ENCODE measurements at places on chromosomes 3 and 15.

GRCh38 chr3:21942328-21942727 is 191.3 kb upstream of the ZNF385D start:
- DNase-seq = no peak

DNA sequence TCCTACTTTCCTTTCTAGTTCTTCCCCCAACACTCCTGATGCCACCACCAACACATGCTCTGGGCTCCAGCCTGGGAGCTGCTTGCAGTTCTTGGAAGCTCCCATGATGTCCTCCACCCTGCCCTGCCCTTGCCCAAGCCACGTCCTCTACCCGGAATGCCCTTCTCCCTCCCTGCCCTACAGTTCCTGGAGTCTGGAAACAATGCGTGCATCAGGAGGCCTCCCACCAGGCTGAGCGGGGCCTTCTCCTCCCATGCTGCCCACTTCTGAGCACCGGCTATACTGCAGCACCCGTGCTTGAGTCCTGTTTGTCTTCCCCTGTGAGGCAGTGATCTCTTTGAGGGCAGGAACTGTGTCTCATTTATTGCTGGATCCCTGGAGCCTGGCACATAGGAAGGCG is 44.6 kb downstream of the DGKG start:
- DNase-seq = no peak

DNA sequence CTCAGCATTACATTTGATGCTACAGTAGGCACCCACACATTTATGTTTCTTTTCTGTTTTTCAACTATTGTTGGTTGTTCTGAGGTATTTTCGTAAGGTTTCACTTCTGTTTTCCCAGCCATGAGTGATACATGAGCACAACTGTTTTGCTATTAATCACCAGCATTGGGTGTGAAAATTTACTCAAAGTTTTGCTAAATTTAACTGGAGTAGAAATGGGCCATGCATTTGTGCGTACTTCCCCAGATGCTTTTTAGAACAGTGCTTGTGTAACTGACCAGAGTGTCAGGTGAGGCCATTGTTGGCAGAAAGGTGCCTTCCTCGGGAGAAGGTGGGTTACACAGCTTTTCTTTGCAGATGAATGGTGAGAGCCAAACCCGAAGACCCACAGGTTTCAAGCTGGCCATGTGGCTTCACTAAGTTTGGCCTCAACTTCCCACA is 70.4 kb downstream of the ST6GAL1 start:
- DNase-seq = peak; percentile 94

DNA sequence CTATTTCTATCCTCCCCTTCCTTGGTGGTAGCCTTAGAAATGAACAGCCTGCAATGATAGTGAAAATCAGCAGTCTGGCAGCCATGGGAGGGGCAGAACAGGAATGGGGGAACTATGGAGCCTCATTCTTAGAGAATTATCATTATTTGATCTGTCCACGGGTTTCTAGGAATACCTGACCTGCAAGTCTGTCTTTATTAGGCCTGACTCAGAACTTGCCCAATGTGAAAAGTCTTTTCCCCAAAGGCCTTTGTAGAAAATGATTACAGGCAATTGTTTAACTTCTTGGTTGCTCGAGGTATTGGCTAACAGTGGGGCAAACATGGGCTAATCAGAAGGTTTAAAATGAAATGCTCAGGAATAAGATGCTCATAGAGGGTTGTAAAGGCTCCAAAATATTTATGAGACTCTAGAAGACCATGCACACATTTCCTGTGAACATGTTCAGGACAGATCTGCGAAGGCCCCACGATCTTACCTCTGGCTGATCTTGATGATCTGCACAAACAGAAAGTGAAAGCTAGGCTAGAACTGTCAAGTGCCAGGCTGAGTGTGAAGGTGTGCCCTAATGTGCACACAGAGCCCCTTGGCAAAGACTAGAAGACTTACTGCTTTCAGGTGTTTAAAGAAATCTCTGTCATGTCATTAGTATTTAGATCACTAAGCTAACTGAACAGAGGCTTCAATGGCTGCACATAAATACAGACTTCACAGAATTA is 39.6 kb upstream of the LAMP3 start:
- DNase-seq = no peak

- no peak for DNase-seq
Measured at GRCh38 chr3:169457807-169458697, 205.5 kb downstream of the MECOM start.

Data from GM12865 (cell line).